ENCODE measurements at places on chromosomes 7 and 10. TPM values are rescaled to one million over a fixed set of nuclear protein-coding genes. Genes with fewer than 3 reads are reported as not detected.

- no peak for DNase-seq
These were observed 82.6 kb downstream of the ATE1 start for GRCh38 chr10:121845044-121845784.

- DNase-seq = peak; percentile 66
These were observed 22.4 kb downstream of the STN1 start for GRCh38 chr10:103895411-103896186.

NODAL gene
- not detected for polyA plus RNA-seq

ARHGAP22 gene
- polyA plus RNA-seq = 30.2 TPM

ASAH2 gene
- 0.31 TPM for polyA plus RNA-seq

DNA sequence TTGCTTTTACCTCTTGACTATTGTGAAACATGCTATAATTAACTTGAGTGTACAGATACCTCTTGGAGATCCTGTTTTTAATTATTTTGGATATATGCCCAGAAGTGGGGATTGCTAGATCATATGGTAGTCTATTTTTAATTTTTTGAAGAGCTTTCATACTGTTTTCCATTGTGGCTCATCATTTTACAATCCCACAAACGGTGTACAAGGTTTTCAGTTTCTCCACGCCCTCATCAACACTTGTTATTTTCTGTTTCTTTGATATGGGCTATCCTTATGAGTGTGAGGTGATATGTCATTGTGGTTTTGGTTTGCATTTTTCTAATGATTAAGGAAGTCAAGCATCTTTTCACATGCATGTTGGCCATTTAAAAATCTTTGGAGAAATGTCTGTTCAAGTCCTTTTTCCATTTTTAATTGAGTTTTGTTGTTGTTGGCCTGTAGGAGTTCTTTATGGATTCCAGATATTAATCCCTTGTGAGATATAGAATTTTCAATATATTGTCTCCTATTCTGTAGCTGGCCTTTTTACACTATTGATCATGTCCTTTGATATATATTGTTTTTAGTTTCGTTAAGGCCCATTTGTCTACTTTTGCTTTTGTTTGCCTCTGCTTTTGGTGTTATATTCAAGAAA, 7.5 kb downstream of the AGK start:
- peak; percentile 55 for DNase-seq

PPP1R9A gene
- polyA plus RNA-seq = not detected

KCND2 gene
- polyA plus RNA-seq = not detected

DNA sequence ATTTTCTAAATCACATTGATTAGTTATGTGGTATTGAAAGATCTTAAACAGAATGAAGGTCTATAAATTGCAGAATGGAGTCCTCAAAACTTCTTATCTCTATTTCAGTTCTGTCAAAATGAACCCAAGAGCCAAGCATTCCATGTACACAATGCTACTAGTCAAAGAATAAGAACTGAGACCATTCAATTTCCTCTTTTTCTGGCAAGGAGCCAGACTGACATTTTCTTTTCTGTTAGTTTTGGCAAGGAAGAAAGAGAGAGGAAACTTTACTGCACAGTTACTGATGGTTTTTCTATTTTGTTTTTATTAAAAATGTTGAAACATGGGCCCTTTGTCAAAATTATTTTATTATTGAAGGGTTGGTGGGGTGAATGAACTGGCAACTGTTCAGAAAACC, 181.8 kb upstream of the FERD3L start:
- DNase-seq = peak; percentile 17

- no peak for DNase-seq
These were observed 68.4 kb downstream of the ABCC2 start for GRCh38 chr10:99850767-99851340.

DNA sequence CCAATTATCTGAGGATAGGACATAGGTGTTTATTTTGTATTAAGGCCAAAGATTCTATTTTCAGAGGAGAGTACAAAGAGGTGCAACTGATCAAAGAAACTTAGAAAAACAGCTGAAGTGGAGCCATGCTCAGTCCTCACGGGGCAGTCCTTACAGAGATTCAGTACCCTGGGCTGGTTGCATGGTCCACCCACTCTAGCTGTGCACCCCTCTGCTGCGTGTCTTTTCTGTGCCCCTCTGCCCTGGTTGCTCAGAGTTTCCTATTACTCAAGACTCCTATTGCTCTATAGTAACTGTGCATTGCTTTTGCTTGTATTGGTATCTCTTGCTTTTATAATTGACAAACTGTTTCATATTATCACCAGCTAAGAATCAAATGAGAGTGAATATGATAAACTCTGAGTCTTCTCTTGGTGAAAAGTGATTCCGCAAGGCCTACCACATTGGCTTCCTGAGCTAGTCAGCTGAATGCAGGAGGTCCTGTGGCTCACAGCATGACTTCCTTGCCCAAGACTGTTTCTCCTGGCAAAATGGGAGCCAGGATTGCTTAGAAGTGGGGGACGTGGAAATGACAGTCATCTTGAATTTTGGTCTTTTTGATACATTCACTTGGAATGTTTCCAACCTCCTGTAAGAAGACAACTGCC, 137.0 kb downstream of the GLCCI1 start:
- no peak for DNase-seq

DNA sequence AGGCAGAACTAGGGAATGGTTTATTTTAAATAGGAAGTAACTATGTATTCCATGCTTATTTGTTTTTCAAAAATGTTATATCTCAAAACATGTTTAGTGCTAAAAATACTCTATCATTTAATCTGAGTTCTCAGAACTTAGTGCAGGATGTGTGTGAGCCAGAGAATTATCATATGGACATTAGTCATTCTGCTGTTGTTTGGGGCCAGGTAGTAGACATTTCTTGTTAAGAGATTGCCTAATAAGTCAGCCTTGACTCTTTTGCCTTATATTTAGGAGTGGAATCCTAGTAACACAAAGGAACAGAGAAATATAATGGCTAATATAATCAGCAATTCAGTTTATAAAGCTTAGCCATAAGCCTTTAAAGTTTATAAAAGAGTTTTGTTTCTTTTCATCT, 149.8 kb downstream of the CCSER2 start:
- peak; percentile 33 for DNase-seq

CYP2C9 gene
- polyA plus RNA-seq = not detected

DNA sequence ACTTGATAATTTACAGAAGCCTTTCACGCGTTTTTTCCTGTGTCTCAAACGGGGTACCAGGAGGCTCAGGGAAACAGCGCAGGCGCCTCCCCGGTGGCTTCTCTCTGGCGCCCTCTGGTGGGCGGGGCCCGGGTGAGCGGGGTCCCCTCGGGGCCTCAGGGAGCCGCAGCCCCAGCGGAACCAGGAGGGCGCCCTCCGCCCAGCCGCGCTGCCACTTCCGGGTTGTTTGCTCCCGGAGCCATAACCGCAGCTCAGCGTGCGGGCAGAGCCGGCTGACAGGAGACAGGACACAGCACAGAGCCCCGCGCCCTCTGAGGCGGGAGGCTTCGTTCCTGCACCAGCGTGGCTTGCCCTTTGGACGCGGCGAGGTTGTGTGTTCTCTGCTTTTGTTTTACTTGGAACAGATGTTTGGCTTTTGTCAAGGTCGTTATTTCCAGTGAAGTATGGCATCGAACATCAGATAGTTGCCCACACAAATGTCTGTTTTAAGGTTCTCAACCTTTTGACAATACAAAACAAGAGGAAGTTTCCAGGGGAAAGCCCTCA, 6.9 kb upstream of the CYP2E1 start:
- DNase-seq = peak; percentile 30

GRCh38 chr10:100745882-100746783, 751 bp downstream of the PAX2 start:
- DNase-seq = no peak

DNA sequence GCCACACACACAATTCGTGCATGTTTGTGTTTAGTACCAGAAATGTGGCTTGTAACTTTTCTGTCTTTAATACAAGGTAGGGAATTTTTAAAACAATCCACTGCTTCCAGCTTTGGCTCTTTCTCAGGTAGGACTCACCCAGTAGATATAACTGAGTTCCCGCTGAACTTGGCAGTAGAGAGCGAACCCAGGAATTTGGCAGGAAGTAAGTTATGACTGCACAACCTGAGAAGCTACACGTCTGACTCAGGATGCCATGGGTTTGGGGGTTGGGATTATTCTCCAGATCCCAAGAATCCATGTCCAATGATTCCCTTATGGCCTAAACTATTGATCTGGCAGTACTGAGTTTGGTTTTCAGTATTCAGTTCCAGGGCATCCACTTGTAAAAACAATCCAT, 499.7 kb downstream of the CALN1 start:
- DNase-seq = no peak

DNA sequence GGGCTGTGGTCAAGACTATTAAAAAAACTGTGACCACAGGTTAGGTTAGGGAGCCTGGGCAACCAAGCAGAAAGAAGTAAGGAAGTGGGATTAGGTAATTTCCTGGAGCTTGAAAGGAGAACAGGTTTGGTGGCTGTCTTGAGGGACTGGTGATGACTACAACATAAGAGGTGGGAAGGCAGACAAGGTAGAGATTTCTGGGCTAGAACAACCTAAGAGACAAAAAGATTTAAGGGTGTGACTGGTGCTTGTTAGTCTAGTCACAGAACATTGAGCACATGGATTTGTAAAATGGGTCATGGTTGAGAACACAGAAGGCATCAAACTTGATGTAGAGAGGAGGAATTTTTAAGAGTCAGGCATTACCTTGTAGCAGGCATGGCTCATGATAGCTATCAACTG, 123.7 kb upstream of the ASAH2 start:
- DNase-seq = no peak

DNA sequence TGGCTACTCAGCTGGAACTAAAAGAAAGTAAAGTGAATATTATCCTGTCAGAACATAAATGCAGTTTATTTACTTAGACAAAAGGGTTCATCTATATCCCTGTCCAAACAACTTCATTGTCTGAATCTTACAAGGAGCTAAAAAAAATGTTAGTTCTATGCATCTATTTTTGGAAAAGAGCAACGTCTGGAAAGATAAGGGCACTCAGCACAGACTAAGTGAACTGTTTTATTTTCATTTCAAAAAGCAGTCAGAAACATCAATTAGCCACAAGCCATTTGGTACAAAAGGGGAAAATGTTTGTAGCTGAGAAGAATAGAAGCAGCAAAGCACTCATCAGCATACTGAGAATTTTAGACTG, 245.5 kb downstream of the FOXP2 start:
- DNase-seq = no peak

GRCh38 chr7:37683246-37684120, at the start of gene GPR141:
GPR141 (plus strand) TSS chr7:37683766; CDS start chr7:37740394, 56,628 bp downstream.
- DNase-seq = no peak

SSC4D gene
- 0.63 TPM for polyA plus RNA-seq

DNA sequence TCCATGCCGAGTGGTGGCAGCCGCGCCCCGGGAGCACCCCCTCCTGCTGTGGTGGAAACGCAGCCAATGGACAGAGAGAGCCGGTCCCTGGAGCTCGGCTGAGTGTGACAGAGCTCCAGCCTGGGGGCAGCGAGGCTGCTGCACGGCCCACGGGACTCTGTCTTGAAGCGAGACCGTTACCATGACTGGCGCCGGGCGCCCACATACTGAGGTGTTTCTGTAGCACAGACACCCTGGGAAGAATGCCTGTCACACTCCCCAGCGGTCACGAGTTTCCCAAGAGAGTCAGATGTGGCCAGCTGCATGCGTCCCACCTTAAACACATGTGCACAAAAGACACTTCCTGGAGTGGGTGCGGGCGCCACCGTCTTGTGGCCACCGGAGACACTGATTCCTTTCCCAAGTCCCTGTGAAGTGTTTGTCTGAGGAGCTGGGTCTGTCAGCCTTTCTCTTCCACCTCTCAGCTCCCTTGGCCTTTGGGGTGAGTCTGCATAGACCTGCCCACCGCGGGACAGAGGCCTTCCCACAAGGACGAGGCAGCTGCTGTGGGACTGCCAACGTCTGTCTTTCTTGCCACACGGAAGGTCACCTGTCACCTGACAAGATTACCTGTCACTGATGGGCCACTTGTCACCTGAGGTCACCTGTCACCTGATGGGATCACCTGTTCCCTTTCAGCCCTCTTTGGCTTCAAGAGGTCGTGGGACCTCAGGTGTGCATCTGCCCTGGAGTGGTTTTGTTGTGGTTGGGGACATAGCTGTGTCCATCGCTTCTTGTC, 94.6 kb downstream of the DNAJB6 start:
- no peak for DNase-seq

DNA sequence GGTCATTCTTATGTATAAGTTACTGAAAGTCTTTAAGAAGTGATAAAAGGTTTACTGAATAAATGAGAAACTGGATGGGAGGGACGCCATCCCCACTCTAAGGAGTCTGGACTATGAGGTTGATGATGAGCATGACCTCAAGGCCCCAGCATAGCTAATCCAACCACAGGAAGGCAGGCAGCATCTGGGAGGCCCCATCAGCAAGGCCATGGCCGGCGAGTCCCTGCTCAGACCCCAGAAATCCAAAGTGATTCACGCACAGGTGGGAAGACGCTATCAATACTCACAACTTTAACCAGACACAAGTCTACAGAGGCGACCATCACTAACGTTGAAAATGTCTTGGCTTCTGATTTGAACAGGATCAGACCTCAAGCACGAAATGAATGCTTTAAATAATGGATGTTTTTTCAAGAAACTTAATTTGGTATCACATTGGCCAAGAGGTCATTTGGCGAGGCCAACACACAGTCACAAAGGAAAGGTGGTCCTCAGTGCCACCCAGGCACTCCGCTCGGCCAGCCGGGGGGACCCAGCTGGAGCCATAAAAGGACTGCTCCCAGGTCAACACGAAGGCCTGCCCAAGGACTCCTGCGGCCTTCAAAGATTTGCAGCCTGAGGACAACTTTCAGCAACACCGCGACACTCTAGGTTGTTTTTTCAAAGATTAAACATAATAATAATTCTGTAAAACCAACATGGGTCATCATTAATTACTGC, 228.5 kb downstream of the PTPRN2 start:
- DNase-seq = no peak

DNA sequence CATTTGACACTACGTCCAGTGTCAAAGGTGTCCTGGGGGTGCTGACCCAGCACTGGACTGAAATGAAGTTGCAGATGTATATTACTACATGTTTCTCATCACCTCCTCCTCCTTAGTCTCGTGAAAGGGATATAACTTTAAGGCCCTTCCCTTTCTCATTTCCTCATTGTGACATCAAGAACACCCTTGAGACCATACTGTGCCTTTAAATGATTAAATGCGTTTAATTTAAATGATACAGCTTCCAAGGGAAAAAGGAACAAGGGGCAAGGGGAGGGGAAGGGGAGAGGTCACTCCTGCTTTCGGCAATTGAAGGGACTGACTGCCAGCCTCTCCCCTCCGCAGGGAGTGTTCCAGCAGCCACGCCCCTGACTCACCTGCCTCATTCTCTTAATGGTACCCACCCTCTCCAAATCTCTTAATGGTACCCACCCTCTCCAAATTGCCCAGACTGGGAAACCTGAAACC, 80.5 kb upstream of the KMT2E start:
- DNase-seq = no peak

FGFR2 gene
- polyA plus RNA-seq = not detected

GPR85 gene
- 1.7 TPM for polyA plus RNA-seq

CYP2C19 gene
- not detected for polyA plus RNA-seq

DNA sequence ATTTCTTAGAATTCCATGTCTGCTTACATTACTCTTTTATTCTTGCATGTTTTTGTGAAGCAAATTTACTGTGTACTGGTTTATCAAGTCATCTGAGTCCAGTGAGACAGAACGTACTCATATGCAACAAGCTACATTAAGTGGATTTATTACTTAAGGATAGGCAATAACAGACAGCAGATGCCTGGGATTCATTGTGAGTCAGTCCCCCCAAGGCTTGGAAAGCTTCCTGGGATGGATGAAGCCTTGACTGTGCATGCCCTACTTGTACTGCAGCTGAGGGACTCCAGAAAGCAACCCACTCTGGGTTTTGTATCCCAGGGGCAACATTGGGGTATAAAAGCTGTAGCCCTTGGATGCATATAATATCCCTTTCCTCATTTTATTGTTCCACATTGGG, 113.4 kb upstream of the RAB18 start:
- peak; percentile 7 for DNase-seq
